ENCODE measurements at places on chromosomes 3 and 15. TPM values are rescaled to one million over a fixed set of nuclear protein-coding genes. Genes with fewer than 3 reads are reported as not detected.

Gene SKOR1
- total RNA-seq, result 1.8 TPM

Gene ISL2
- total RNA-seq, result not detected

Gene GXYLT2
- total RNA-seq, result not detected

GRCh38 chr15:75945953-75946352 is 42.3 kb downstream of the FBXO22 start:
- H3K27ac ChIP-seq, result no peak overlapping the region
- H3K36me3 ChIP-seq, result no peaks in the 10 kb centered on the region
- H3K4me3 ChIP-seq, result no peak overlapping the region
- H3K4me1 ChIP-seq, result no peaks in the 10 kb centered on the region
- H3K27me3 ChIP-seq, result no peaks in the 10 kb centered on the region
- DNase-seq, result no peak

- H3K27me3 ChIP-seq, result no peaks in the 10 kb centered on the region
- H3K4me1 ChIP-seq, result no peaks in the 10 kb centered on the region
- no peak overlapping the region for H3K4me3 ChIP-seq
Observed at GRCh38 chr3:142987080-142987700, 14.2 kb upstream of the U2SURP start.

DNA sequence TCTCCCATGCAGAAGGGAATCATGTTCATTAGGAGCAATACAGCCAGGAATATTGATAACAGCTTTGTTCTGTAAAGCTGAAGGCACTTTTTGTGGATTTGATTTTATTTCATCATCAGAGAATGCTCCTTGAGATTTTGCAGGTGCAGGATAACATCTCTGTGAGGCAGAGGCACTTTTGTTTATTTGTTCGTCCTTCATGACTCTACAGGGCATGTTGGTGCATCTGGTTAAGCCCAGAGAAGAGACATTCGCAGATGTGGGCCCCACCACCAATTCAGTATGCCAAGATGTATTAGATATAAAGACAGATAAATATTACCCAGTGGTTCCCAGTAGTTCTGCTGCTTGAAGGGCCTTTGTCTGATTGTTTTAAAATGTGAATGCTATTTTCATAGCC is 368.1 kb upstream of the SEMA6D start:
- no peaks in the 10 kb centered on the region for H3K4me1 ChIP-seq
- H3K27me3 ChIP-seq, result no peaks in the 10 kb centered on the region
- H3K27ac ChIP-seq, result no peak overlapping the region
- no peak overlapping the region for H3K4me3 ChIP-seq

DNA sequence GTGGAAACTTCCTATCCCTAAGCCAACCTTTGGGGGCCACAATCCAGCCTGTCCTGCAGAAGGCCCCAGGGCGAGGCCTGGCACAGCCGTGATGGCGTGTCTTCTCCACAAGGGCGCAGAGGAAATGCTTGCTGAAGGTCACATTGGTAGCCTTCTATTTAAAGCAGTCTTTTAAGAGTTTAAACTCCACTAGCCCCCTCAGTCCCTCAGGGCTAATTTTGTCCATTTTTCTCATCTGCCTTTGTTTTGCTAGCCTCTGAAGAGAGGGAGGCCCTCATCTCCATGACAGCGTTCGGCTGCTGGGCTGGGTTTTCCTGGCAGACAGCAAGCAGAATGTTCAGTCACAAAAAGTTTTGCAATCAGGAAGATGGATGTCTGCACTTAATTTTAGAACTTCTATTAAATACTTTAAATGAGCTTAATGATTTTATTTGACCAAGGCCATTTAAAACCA is 40.8 kb downstream of the RARB start:
- no peaks in the 10 kb centered on the region for H3K27me3 ChIP-seq
- H3K27ac ChIP-seq, result no peak overlapping the region
- H3K4me3 ChIP-seq, result no peak overlapping the region
- H3K36me3 ChIP-seq, result no peaks in the 10 kb centered on the region
- no peak for DNase-seq
- no peaks in the 10 kb centered on the region for H3K4me1 ChIP-seq

GRCh38 chr3:148839805-148840204 is 12.2 kb downstream of the CPB1 start:
- no peaks in the 10 kb centered on the region for H3K36me3 ChIP-seq
- H3K4me3 ChIP-seq, result no peak overlapping the region
- H3K27ac ChIP-seq, result no peak overlapping the region
- no peaks in the 10 kb centered on the region for H3K27me3 ChIP-seq
- H3K4me1 ChIP-seq, result no peaks in the 10 kb centered on the region
- DNase-seq, result no peak
